ENCODE measurements at places on chromosomes 6 and 20. TPM values are rescaled to one million over a fixed set of nuclear protein-coding genes. Genes with fewer than 3 reads are reported as not detected.

DNA sequence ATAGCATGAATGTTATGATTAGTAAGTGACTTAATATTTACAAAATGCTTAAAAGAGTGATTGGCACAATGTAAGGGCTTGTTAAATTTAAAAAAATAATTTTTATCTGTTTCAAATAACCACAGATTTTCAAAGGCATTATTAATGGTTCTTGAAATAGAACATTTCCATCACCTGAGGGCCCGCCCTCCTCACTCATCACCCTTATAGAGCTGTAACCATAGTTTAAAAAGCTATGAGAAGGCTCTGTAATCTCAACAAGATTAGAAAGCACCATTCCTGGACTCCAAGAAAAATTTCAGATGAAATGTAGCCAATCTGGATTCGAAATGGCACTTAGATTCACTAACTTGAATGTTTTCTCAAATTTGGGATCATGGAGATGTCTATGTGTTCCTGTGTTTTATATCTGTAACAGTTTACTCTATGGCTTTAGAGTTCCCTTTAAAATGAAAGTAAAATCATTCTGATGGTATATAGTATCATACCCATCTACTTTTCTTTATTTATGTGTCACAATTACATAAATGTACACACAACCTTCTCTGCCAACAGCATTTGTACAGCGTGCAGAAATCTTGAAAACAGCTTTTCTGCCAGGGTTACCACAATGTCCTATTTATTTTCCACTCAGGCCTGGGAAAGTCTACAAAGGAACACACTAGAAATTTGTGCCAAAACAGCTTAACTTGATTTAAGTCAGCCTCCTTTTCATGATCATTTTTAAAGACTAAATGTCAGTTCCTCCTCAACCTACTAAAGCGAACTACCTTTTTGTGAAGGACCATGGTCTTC, 207.7 kb downstream of the TBX18 start:
- no peak for DNase-seq

DNA sequence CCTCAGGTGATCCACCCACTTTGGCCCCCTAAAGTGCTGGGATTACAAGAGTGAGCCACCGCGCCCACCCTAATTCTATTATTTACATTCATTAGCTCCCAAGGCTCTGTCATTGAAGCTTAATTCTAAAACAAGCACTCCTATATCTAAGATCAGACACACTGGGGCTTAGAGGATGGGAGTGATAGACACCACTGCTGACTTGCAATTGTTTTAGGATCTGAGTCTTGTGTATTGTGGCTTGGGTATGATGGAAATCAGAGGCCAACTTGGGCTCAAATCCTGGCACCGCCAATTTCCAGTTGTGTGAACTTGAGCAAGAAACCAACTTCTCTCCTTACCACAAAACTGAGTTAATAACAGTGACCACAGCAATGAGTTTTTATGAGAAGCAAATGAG, 34.7 kb downstream of the MTRES1 start:
- DNase-seq: no peak

GRCh38 chr6:161189891-161190290, 84.0 kb downstream of the AGPAT4 start:
- no peak for DNase-seq

DNA sequence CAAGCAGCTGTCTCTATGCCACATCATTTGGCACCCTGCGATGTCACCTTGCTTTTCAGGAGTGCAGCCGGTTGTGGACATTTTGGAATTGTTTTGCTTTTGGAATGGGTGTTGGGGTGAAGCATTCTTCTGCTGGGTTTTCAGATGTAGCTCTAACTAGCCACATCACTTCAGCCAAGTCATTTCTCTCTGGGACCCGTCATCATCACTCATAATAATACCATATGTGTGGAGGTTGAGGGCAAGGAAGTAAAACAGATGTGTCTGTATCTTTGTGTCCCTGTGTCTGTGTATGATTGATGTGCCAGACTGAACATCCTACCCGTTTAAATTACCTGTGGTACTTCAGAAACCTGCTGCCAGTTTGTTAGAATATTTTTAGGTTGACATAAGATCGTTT, 49.5 kb upstream of the TULP4 start:
- no peak for DNase-seq

GRCh38 chr6:36955671-36956445, 1.3 kb downstream of the PI16 start:
- peak; percentile 63 for DNase-seq

DNA sequence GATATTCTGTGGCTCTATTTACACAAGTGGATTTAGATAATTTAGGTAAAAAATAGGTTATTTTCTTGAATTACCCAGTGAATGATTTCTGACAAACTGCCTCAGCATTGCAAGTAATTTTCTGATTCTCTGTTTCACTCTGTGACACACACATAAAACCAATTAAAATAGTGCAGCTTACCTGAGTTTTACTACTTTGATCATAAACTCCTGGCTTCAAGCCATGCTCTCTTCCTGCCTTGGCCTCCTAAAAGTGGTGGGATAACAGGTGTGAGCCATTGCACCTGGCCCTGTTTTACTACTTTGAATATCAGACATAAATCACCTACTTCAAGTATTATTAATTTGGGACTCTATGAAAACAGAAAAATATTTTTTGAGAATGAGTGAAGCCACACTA, 462.9 kb downstream of the ADGRB3 start:
- no peak for DNase-seq

DNA sequence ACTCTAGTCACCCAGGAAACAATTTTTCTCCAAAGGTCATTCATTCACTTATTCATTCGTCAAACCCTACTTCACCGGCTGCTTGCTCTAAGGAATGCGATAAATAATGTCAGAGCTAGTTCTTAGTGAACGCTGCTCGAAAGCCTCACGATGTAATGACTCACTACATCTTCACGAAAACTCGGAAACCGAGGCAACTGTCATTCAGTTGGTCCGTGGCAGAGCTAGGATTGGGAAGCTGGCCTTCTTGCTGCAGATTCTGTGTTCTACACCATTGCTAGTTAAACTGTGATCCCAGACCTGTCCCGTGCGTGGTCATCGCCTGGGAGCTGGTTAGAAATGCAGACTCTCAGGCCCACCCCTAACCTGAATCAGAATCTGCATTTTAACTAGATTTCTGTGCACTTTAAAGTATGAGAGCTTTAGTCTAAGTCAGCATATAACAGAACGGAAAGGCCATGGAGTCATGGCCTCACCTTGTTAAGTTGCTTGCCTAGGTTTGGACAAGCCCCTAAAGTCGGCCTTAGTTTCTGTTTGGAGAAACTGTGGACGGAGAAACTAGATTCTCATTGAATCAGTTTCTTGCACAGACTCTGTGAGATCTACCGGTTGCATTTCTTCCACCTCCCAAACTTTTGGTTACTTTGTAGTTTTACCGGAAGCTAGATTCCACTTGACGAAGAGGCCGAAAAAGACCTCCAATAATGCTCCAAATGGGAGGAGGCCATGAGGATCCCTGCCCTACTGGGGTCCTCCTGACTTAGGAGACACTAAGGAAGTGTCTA, 651 bp upstream of the CCND3 start:
- DNase-seq: no peak

Gene MLN
- total RNA-seq: not detected

Gene LIME1
- total RNA-seq: 3.6 TPM
